ENCODE measurements at places on chromosomes 16 and 17. TPM values are rescaled to one million over a fixed set of nuclear protein-coding genes. Genes with fewer than 3 reads are reported as not detected.

GRCh38 chr17:42087736-42088705 is 10.3 kb downstream of the ZNF385C start:
- DNase-seq: no peak

DNA sequence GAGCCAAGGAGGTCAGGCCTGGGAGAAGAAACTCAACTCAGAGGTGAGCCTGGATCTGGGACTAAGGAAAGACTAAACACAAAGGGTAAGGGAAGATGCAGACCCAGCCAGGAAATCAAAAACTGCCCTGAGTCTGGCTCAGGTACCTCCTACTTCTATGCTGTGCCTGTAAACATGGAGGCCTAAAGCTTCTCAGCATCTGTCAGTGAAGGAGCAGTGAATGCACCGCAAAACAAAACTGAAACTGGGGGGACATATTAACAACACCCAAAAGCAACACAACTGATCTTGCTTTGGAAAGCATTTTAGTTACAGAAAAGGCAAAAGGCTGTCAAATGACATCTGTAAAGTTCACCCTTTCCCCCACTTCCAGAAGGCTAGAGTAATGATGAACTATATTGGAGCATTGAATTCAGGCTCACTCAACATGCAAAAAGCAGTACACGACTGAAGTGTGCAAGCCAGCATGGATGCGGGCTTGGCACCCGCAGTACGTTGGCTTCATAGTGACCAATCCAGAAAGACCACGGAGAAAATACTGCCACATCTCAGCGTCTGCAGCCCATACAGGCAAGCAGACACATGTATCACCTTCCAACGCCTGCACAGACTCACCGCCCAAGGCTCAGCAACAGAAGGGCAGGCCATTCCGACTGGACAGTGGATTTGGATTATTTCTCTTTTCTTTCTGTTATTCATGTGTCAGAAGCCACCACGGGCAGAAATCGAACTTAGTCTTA is 3.8 kb downstream of the TBC1D16 start:
- no peak for DNase-seq

GRCh38 chr16:10383626-10384025 is 2.2 kb upstream of the ATF7IP2 start:
- DNase-seq: no peak

- no peak for DNase-seq
Observed at GRCh38 chr16:58498341-58499091, 1.4 kb upstream of the NDRG4 start.

DNA sequence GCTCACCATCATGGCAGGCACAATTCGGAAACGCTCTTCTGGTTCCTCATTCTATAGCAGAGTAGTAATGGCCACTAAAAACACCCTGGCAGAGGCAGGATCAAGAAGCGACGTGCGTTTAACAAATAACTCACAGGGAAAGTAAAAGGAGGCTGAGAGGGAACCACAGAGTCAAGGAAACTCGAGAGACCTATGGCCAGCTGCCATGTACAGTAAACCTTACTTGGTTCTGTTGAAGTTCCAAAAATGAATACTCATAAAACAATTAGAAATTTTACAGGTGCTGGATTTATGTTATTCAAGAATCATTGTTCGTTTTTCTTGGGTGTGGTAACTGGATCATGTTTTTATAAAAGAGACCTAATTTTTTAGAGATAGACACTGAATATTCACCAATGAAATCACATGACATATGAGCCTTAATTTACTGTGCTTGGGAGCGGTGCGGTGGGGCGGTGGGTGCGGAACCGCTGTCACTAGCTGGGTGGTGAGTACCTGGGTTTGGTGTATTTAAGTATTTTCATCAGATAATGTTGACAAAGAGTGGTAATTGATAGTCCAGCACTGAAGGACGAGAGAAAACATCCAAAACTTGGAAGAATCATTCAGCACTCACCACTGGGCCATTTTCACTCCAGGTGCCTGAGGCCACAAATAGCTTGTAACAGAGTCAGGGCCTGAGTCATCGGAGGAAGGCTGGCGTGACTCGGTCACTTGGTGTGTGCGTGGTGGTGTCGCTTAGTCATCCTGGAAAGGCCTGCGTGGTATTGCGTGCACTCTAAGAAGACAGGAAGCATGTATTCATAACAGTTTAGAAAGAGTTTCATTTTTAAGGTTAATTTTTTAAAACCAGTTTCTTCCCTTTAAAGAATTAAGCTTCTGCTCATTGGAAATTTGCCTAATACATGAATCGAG is 135.4 kb upstream of the CHMP6 start:
- DNase-seq: no peak

GRCh38 chr16:77117707-77118106 is 73.3 kb upstream of the MON1B start:
- DNase-seq: no peak

GRCh38 chr16:46482895-46483294 is 138.3 kb downstream of the SHCBP1 start:
- no peak for DNase-seq

DNA sequence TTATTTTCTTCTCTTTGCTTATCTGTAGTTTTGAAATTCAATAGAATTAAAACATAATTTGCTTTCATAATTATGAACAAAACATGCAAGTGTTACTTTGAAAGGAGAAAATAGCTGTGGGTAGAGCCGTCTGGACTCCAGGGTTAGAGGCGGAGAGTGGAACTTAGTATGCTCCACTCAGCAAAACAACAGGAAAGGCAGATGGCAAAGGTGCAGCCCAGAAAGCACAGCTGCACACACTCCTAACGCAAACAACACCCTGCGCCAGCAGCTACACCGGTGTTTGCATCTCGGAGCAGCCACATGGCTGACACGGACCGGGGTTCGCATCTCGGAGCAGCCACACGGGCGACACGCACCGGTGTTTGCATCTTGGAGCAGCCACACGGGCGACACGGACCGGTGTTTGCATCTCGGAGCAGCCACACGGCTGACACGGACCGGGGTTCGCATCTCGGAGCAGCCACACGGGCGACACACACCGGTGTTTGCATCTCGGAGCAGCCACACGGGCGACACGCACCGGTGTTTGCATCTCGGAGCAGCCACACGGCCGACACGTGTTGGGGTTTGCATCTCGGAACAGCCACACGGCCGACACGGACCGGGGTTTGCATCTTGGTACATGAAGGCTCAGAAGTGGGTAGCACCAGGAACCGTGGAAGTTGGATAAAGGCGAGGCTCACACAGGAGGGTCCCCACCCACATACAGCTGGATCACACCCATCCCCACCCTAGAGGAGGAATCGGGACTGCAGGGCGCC is 12.2 kb upstream of the CAPN15 start:
- DNase-seq: no peak

Gene ACOX1
- total RNA-seq: 96.2 TPM

Gene GNG13
- not detected for total RNA-seq

Gene TEKT1
- total RNA-seq: not detected

Measured in heart right ventricle (tissue), 16 donors.